ENCODE measurements at places on chromosomes 4 and X. TPM values are rescaled to one million over a fixed set of nuclear protein-coding genes. Genes with fewer than 3 reads are reported as not detected.

DNA sequence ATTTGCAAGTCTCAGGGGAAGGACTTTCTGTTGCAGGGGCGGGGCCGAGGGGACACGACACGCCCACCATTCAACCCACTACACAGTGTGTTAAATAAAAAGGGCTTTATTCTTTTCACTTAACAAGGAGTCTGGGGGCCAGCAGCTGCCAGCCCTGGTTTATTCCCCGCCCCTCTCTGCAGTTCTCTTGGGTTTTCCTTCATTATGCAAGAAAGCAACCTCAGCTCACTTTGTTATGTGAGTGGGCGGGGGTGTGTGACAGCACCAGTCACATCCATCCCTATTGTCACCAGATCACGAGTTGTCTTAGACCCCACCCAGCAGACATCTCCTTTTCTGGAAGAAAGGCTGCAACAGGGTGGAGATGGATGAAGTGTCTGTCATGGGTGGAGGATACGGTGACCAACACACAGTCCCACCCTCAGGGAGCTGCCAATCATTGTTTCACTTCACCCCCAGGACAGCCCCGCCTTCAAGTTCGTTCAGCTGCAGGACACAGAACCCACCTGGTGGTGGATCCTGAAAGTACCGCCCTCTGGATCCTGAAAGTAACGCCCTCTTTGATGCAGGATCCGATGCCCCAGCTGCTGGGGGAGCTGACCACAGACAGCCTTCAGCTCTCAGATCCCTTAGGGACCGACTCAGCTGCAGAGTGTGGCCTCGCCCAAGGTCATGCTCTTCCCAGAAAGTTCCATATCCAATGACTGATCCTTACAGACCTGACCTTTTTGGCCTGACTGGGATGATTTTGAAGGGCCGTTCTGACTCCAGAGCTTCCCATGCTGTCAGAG lies 79.6 kb downstream of the SMIM20 start:
- no peak for DNase-seq

DNA sequence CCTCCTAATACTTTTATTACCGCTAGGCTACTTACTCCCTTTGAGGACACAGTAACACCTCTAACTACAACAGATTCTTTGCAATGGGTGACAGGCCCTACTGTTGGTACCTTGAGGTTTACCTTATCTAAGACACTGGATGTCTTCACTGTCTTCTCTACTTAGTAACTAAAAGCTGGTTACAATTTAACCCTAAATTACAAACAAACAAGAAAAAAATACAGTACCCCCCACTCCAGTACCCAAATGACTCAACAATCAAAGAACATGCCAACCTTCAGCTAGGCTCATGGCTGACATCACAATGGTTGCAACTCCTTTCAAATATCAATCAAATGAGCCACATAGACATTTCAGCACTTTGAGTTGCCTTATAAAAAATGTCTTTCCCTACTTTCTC lies 198.0 kb downstream of the GUCY2F start:
- no peak for DNase-seq

DNA sequence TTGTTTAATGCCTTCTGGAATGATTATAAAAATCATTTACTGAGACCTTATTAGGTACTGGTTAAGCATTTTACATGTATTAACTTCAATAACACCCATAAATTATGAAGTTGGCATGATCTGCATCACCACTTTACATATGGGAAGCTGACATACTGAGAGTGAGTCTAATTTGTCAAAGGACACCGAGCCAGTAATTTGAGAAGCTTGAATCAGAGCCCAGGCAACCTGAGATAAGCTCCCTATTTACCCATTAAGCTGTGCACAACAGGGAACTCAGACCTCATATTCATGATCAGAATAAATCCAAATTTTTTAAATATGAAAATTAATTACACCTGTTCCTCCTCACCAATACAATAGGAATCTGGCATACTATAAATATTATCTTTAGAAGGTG lies 247.9 kb upstream of the EPHA5 start:
- DNase-seq = no peak

GRCh38 chr4:1541449-1542225 lies 135.4 kb upstream of the NKX1-1 start:
- no peak for DNase-seq

The HSFX4 gene
- not detected for total RNA-seq

DNA sequence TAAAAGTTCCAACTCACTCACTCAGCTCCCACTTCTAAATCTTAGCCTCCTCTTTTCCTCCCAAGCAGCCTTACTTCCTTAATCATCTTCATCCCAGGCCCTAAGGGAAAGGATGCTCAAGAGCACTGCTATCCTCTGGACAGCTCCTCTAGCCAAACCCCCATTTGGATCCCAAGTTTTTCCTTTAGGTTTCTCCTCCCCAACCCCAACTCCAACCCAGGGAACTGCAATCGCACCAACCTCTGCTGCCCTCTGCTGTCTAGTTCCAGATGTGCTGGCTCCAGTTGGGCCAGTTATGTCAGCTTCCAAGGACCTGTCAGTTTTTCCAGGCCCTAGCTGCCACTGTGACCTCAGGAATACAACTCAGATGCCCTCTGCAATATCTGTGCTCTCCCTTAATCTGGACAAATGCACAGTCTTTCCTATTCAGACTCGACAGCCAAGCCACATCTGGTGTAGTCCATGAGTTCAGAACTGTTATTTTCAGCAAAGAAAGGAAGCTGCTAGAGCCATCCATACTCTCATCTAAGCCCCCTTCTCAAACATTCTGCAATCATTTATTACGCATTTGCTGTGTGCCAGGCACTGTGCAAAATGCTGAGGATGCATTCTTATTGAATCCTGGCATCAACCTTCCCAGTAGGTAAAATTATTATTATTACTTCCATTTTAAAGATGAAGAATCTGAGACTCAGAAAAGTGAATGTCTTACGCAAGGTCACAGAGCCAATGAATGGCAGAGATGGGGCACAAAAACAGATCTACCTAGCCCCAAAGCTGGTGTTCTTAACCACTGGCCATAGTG lies 12.3 kb upstream of the XPNPEP2 start:
- no peak for DNase-seq

GRCh38 chr4:130563889-130564418 lies 1468.0 kb downstream of the C4orf33 start:
- no peak for DNase-seq

GRCh38 chrX:10769195-10769594 lies 148.8 kb upstream of the MID1 start:
- no peak for DNase-seq

DNA sequence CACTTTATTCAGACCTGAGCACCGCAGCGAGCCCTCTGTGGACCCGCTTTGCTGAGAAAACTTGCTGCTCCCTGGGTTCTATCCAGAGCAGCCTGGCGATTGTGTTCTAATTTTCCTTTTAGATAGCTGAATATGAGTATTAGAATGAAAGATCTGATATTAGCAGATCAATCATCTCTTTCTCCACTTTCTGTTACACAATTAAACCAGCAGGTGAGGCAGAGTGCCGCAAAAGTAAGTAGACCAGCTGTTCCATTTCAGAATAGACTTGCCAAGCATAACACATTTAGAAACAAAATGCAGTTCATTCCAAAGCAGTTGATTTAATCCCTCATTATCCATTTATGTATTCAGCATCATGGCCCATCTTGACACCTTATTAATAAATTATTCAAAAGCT lies 58.6 kb downstream of the PALLD start:
- DNase-seq = no peak

DNA sequence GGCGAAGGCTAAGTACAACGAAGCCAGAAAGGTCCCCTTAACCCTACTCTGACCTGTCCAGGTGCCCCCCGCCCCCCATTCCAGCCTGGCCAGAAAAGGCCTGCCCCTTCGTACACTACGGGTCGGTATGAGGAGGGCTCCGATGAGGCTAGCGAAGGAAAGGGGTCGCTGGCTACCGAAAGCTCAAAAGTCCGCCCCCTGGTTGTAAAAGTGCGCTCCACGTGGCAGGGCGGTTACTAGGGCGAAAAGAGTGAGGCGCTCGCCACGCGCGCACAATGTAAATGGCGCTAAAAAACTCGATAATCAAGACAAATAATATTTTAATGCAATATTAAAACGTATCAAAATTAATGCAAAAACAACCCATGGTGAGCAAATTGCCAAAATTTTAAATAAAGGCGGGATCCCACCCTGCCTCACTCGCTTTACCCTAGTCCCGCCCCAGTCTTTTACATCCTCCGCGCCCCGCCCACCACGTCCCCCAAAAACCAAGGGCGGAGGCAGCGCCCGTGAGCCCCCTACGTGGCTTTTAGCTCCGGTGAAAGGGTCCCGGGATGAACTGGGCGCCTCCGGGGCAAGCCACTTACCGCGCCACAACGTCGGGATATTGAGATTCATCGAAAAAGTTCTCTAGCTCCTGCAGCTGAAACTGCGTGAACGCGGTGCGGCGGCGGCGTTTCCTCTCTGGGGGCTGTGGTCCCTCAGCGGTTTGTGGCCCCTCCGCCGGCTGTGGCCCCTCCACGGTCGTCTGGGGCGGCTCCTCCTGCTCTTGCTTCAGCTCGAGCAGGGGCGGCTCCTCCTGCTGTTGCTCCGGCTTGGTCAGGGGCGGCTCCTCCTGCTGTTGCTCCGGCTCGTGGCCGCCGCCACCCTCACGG lies 929 bp downstream of the ESX1 start:
- DNase-seq = no peak
